LNCaP clone FGC (cell line): ENCODE measurements at places on chromosomes 7 and 10.

- DNase-seq, result no peak
These were observed 67.6 kb upstream of the PITRM1 start for GRCh38 chr10:3239920-3240894.

DNA sequence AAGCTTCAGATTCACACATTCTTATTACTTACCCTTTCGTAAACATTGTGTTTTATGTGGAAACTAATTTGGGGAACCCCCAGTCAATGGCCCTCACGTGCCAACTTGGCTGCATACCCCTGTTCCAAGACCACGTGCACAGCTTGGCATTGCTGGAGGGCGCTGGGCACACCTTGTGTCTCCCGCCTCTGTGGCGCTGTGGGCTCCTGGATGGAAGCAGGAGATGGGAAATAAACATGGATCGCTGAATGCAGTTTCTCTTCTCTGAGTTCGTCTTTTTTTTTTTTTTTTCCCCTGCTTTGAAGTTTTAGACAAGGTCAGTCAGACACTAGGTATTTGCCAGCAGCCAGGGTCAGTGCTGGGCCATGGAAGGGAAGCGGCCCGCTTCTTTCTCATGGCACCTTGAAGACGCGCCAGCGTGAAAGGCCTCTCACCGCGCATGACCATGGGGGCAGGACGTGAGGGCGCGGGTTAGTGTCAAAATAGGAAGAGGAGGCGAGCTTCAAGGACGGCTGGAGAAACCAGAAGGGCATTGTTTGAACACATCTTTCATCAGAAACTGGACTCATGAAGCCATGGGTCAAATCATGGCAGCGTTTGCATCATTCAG, 27.3 kb downstream of the BNIP3 start:
- DNase-seq, result no peak

DNA sequence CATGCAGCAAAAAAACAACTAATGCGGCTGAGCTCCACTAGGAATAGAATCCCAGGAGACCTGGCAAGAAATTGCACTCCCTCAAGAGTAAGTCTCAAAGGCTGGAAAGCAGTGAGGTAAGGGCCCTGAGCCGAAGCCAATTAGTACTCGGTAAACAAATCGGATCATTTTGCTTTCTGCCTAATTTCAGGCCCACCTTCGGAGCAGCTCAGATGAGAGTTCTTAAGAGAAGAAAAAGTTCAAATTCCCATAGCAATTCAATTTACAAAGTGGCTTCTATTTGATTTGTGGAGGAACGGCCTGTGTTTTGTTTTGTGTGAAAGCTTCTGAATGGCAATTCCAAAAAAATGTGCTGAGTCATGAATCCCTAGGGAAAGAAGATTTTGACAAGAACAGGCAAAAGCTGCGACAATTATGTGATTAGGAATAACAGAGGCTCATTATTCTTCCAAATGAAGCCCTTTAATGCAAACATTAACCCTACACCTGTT, 60.9 kb downstream of the SLC16A9 start:
- DNase-seq, result peak; percentile 42

- DNase-seq, result no peak
These were observed 1183.7 kb upstream of the SORCS1 start for GRCh38 chr10:108348215-108348614.
